ENCODE measurements at places on chromosomes 1 and 21. TPM values are rescaled to one million over a fixed set of nuclear protein-coding genes. Genes with fewer than 3 reads are reported as not detected.

DNA sequence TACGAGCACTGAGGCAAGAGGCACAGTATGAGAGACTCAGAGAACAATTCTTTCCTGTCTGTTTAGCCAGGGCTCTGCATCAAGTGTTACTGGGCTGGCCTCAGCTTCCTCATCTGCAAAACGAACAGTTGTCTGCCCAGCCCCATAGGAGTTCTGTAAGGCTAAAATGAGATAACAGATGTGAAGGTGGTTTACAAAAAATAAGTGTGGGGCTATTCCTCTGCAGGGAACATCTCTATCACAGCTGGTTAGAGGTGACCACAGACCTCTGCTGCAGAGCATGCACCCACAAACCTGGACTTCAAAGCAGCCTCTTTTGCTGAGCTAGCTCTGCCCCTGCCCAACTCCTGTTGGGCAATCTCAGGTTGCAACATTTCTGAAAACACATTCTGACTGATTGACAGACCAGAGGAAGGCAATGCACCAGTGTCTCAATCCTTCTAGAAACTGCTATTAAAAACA is 10.5 kb upstream of the OLIG1 start:
- no peak for DNase-seq

Gene S100A5
- not detected for polyA plus RNA-seq

DNA sequence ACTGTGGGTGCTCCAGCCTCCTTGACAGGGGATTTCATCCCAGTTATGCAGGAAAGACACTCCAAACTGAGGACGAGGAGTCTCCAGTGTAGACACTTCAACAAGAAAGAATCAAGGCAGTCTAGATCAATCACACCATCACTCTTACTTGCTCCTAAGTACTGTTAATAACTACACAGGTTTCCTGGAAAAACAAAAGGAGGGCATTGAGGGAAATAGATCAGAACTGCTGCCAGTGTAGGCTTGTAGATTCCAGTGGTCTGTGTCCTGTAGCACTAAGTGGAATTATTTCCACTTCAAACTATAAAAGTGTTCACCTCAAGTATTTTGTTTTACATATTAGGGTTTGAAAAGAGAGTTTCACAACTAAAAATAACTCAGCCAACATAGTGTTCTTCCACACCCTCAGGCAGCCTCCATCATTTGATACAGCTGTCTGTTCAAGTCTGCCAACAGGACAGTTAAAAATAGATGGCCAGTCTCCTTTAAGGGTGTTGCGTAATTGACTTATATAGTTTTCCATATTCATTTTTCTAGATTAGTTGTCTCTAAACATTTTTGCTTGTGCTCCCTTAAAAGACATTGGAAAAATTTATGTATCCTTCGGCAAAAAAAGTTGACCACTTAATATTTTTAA is 32.0 kb upstream of the AGL start:
- DNase-seq, result no peak

DNA sequence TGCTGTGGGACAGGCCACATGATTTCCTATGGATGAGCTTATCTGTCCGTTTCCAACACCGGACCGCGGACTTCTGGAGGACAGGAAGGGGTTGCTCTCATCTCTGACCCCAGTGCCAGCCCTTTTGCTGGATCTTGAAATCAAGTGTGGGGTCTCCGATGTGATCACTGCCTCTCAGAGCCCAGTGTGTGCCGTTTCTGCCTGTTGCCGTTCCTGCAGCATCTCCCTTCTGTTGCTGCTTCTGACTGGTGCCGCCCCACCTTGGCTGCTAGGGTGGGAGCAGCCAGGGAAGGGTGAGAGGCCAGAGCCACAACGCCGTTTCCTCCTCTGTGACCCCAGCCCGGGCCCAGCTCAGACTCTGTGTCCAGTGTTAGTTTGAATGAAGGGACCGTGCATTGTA is 67.3 kb upstream of the WNT4 start:
- no peak for DNase-seq

GRCh38 chr1:179079113-179079761 is 2.6 kb upstream of the TOR3A start:
- peak; percentile 82 for DNase-seq

GRCh38 chr21:46412521-46413364 is 45.9 kb upstream of the DIP2A start:
- no peak for DNase-seq

- no peak for DNase-seq
These were observed 60.9 kb downstream of the S100B start for GRCh38 chr21:46544003-46544402.

- peak; percentile 42 for DNase-seq
These were observed 2.3 kb downstream of the DHX9 start for GRCh38 chr1:182841368-182841988.

- DNase-seq, result peak; percentile 39
These were observed 43.2 kb downstream of the LRRC71 start for GRCh38 chr1:156963621-156964020.

DNA sequence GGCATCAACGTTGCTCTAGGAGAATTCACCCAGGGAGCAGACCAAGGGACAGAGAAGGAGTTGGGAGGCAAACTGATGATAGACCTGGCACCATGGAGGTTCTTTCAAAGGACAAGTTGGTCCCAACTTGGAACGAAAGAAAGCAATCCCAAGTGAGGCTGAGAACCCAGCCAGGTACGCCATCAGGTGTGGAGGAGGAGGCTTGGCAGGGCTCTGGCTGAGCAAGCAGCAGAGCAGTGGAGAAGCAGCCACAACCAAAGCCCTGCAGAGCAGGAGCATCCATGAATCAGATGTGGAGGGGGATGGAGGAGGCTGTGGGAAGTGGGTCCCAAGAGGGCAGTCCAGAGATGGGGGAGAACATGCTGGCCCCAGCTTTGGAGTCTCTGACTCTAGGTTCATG is 36.3 kb upstream of the RBM15 start:
- DNase-seq, result no peak

Gene FAM229A
- polyA plus RNA-seq, result 40.9 TPM

DNA sequence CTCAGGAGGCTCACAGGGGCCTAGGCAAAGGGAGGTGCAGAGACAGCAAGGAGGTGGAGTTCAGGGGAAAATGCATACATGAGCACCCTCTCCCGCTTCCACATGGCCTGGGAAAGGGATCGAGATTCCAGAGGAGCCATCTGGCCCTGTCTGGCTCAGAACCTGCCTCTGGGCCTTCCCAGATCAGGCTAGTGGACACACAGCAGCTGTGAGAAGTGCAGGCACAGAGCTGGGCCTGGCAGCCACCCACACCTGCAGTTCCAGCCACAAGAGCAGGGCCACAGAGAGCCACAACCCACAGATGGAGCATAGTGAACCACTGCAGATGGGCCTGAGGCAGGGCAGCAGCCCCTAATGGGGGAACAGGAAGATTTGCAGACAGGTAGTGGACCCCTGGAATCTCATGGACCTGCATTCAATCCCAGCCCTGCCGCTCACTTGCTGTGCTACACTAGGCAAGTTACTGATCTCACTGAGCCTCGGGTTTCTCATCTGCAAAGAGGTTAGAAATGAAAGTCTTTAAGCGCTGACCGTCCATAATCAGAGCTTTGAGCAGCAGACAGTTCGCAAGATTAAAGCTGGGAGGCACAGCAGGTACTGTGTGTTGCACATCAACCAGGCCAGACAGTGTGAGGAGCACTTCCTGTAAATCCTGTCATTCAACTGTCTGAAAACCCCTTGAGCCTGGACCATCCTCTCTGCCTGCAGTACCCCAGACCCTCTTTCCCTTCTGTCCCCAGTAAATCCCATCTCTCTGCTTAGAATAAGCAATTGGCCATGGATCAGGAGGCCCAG is 58.0 kb downstream of the MATN1 start:
- no peak for DNase-seq

Gene ITLN2
- not detected for polyA plus RNA-seq

GRCh38 chr21:25649146-25649545 is 10.1 kb downstream of the JAM2 start:
- no peak for DNase-seq

GRCh38 chr21:15557925-15558324 is 171.9 kb upstream of the USP25 start:
- DNase-seq, result no peak

Gene MORC3
- 68.8 TPM for polyA plus RNA-seq
